ENCODE measurements at places on chromosomes 4 and X.

DNA sequence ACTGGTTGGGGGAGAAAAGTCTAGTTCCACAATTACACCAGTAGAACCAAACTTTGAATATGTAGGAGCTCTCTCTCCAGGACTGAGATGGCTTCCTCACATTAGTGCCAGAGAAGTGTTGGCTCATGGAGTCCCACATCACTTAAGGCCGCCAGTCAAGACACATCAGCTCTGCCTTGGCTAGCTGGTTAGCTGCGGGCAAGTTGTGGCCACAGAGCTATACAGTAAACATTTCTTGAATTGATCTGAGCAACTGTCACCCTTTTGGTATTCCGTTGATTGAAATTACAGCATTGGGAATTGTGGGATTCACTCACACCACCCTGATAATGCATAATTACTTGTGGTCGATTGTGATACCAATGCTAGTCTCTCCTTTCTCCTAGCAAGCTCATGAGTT is 76.2 kb downstream of the LNX1 start:
- DNase-seq = no peak

GRCh38 chr4:155578726-155579370 is 87.8 kb upstream of the GUCY1A1 start:
- no peak for DNase-seq

GRCh38 chr4:154779362-154779947 is 1.6 kb upstream of the RBM46 start:
- peak; percentile 15 for DNase-seq

DNA sequence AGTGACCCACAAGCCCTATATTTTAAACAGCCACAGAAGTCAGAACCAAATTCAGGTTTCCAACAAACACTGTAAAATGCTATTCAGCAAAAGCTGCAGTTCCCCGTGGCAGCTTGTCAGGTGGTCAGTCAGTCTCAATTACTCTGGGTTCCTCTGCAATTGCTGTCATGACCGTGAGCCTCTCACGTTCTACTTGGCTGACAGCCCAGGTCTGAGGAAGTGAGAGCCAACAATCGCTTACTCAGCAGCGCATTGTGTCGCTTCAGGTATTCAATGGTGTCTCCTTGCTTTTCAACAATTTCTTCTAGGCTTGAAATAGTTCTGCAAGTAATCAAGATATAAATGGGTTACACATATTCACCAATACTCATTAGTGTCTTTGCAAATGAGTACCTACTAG is 25.8 kb downstream of the TRIM75 start:
- no peak for DNase-seq

DNA sequence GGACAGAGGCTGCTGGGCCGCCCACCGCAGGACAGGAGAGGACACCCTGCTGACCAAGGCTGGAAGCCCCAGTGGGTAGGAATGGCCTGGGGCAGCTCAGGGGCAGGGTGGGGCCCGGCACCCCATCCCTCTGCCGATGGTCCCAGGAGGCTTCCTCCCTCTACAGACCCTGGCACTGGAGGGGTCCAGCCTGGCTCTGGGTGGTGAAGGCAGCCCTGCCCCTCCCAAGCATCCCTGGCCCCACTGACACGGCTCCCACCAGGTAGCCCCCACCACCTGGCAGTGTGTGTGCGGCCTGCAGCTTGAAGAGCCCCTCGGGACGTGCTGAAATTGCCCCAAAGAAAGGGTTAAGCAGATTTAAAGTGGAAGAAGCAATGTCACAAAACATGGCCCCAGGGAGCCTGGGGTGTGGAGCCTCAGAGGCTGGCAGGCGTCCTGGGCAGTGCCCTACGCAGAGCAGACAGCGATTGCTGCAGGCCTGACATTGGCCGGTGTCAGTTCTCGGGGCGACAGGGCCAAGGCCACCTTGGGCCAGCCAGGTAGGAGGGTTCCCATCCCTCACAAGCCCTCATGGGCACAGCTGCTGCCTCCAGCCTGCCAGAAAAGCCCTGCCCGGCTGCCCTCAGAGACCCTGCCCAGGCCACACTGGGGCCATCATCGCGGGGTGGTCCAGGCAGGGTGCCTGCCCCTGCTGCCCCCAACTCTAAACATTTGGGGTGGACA is 80.5 kb downstream of the FAM53A start:
- DNase-seq = no peak

DNA sequence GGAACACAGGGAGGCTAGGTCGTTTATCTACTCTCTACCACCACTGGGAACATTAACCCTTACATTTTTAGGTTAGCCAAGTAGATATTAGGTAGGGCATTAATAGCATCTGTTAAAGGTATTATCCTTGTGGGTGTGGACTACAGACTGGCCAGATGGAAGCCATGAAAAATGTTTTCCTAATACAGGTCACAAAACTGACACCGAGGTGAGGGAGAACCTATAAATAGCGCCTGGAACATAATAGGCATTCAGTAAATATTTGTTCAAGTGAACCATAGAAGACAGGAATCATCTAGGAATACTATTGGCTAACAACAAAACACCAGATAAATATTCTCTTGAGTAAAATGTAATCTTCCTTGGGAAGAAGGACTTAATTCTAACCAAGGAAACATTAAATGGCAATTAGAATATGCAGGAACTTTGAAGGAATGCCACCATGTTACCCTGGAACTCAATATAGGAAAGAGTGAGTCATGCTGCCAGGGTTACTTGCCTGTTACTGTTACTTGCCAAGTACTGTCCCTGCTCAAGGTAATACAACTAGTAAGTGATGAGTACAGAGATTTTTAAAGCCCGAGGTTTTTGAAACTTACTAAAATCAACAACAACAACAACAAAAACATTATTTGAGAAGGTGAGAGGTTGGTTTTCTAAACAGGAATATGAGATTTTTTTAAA is 79.0 kb downstream of the SOX3 start:
- DNase-seq = no peak

All from muscle of back (tissue), 13 donors.